ENCODE measurements at places on chromosomes 12 and 14.
A peak's percentile ranks its signal among the peaks of the same experiment; 100 is the strongest.

GRCh38 chr12:98758331-98758730, 113.2 kb downstream of the APAF1 start:
- DNase-seq: no peak

- peak; percentile 52 for DNase-seq
Observed at GRCh38 chr12:62123721-62124203, 136.4 kb upstream of the USP15 start.

DNA sequence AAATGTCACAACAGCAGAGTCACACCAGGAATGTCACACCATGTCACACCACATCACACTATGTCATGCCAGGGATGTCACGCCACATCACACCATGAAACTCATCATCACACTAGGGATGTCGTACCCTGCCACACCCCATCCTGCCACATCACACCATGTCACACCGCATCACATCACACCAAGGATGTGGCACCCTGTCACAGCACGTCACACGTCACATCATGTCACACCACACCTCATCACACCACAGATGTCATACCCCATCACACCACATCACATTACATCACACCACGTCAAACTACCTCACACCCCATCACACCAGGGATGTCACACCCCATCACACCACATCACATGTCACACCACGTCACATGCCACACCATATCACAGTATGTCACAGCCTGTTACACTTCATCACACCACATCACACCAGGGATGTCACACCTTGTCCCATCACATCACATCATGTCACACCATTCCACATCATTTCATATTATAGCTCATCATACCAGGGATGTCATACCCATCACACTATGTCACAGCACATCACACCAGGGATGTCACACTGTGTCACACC, 90.9 kb downstream of the TMEM121 start:
- no peak for DNase-seq

- no peak for DNase-seq
Observed at GRCh38 chr12:70948236-70948975, 27.9 kb upstream of the PTPRR start.

DNA sequence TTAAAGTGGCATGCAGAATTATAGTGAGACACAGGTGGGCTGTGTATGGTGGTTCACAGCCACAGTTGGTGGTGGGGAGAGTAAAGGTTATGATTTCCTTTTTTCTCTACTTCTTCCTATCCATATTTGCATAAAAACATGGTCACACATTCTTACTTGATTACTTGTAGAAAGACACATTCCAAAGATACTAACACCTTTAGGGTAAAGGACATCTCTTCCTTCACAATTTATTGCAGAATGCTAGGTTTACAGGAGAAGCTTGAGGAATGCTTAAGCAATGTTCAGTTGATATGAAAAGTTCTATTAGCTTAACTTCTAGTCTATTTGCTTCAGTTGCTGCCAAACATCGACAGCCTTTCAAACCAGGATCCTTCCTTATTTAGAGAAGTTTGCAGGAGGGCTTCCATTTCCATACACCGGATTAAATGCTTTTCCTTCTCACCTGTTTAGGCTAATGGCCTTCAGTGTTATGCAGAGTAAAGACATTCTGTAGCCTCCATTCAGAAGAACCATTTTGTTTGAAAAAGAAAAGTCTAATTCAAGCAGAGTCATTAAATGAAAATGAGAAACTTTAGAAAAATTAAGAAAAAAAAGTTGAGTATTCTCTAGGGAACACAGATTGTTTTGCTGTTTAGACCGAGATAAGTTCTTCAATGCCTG, 2.6 kb upstream of the PHC1 start:
- DNase-seq: no peak

DNA sequence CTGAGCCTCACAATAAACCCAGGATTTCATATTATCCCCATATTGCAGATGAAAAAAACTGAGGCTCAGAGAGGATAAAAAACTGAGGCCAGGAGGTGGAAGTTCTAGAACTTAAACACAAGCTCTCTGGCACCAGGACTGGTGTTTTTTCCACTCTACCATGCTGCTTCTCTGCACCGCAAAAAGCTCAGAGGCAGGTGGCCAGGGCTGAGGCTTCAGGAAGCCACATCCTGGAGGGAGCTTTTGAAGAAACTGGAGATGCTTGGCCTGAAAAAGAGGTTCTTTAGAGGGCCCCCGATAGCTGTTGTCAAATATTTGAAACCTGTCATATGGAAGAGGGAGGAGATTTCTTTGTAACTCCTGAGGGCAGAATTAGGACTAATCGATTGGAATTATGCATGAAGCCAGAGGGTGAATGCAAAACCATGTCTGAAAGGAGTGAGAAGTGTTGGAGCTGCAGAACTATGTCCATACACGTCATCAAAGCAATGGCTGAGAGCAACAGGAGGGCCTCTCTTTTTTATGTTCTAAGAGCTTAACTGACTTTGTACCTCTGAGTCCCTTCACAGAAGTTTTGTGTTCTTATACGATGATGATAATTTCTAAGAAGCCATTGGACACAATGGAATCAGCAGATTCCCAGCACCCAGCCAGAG, 448.6 kb downstream of the FUT8 start:
- DNase-seq: no peak

DNA sequence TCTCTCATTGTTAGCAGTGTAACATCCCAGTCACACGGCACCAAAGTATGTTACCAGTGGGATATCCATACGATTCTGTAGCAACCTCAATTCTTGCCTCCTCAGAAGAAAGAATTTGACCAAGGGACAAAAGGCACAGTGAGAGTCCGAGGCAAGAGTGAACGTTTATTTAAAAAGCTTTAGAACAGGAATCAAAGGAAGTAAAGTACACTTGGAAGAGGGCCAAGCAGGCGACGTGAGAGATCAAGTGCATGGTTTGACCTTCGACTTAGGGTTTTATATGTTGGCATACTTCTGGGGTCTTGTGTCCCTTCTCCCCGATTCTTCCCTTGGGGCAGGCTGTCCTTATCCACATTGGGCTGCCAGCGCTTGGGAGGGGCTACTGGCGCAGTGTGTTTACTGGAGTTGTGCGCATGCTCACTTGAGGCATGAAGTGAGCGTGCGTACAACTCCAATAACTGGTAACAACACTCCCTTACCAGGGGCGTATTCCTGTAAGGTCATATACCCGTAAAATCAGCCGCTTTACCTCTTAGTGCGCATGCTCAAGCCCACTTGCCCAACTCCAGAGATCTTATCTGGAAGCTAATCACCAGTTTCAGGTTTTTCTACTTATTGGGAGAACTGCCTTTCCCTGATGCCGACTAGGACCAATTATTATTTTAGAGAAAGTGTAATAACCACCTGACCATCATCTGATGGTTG, 71.7 kb downstream of the FAR2 start:
- DNase-seq: no peak

DNA sequence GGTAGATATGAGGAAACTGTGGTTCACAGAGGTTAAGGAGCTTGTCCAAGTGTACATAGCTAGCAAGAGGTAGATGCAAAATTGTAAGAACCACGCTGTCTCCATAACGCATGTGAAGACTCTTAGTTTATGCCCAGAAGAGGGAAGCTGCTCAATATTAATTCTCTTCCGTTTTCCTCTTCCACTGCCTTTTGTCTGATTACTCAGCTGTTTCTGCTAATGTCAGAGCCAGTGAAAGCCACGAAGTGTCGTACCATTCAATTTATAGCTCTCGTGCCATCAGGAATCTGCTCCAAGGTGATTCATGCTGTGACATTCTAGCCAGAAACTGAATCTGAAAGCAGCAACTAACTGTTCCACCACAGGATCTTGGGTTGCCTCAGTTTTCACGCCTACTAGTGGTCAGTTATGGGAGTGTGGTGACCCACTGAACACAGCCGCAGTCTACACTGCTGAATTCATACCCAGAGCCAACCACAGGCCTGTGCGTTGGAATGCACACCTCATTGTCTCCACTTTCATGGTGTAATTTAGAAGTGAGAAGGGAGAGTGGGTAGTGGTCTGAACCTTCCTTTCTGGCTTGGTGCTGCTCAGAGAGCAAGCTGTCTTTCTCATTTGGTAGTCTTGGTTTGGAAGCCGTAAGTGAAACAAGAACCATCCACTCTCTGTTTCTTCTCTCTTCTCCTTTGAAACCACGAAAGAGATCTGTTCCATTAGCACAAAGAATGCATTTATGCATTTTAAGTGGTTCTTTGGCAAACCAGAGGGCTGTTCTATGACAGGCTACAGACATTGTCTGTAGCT, 74.2 kb upstream of the NAP1L1 start:
- peak; percentile 19 for DNase-seq

DNA sequence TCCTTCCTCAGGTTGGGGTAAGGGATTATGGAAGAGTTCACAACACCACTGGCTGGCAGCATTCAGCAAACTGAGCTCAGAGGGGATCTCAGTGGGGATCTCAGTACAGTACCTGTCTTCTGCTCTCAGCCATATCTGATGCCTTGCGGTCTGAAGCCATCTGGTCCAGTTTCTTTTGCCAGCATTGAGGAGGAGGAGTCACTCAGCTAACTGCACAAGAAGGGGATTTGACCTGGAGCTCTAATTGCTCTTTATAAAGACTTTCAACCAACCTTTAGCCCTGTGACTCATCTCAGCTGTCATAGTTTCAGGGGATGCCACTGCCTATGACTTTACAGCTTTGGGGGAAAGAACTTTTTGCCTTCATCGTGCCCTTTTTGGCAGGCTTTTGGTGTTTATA, 44.9 kb downstream of the JKAMP start:
- no peak for DNase-seq

DNA sequence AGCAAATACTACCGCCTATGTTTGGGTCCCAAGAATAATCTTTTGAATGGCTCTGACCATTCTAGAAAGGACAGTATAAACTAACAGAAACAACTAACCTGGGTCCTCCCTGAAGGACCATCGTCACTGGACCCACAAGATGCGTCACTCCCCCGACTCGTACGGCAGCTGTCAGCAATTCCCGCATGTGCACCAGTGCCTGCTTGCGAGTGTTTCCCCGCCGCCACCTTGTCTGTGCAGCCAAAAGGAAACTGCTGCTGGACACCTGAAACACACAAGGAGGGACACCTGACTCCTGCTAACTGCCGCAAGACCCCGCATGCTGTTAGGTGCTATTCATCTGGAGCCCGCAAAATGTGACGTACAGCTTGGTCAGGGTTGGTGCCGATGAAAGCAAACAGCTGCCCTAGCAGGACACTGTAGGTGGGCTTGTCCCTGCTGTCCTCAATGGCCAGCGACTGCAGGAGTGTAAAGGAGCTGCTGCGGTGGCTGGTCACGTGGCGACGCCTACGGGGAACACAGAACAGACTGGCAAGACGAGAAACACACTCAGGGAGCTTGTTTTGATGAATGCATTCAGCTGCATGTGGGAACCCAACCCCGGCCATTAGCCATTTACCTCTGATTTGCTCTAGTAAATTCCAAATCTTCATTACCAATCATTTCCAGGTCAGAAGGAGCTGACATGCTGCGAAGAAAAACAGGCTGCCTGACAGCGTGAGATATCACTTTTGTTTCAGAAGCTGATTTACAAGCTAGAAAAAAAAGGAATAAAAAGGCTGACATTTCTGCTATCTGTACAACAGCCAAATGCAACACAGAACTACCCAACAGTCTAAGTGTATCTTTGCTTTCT, 118.1 kb downstream of the TRAFD1 start:
- no peak for DNase-seq

GRCh38 chr12:10940389-10940788, 1.3 kb upstream of the TAS2R14 start:
- DNase-seq: no peak

DNA sequence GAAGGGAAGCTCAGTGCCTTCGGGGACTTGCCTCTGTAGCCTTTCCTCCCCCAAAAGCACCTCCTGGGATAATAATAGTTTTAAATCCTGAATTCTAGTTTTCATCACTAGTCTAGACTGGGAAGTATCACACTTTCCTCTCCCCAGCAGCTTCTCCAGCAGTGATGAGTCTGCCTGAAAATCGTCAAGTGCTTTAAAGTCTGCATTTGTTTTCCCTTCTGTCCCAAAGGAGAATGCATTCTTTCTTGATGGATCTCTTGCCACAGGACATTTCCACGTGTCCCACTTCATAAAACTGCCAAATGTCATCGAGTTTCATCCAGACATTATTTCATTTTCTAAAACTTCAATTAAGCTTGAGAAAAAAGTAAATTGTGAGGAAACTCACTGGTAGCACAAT, 15.0 kb downstream of the CSRP2 start:
- no peak for DNase-seq

DNA sequence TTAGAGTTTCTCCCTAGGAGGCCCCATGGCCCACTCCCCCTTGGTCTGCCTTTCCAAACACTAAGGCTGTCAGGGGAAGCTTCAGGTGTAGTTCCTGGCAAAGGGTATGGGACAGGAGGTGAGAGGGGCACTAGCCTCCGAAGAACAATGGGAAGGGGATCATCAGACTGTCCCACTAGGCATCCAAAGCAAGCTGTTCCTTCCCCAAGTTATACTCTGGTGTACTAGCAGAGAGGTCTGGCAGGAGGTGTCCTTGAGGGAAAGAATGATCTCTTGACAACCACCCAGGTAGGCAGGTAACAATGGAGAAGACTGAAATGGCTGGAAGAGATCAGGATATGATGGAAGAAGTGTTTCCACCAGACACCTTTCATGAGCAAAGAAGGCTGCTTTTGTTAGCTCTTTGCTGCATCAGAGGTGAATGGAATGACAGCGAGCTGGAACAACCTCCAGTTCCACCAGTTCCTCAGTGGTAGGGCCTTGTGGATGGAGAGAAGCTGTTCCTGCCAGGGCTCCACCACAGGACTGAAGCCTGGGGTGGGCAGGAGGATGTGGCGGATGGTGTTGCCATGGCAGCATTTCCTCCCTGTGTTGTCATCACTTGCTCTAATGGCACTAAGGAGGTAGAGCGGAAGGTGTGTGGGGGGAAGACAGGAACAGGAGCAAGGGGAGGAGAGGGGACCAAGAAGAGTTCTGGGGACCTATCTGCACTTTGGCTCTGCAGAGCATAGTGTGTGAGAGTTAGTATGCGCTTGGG, 2.3 kb upstream of the AGAP2 start:
- DNase-seq: peak; percentile 62

- DNase-seq: no peak
Observed at GRCh38 chr12:58554522-58555157, 365.7 kb downstream of the LRIG3 start.

GRCh38 chr14:98958632-98959031, 313.4 kb downstream of the BCL11B start:
- no peak for DNase-seq

DNA sequence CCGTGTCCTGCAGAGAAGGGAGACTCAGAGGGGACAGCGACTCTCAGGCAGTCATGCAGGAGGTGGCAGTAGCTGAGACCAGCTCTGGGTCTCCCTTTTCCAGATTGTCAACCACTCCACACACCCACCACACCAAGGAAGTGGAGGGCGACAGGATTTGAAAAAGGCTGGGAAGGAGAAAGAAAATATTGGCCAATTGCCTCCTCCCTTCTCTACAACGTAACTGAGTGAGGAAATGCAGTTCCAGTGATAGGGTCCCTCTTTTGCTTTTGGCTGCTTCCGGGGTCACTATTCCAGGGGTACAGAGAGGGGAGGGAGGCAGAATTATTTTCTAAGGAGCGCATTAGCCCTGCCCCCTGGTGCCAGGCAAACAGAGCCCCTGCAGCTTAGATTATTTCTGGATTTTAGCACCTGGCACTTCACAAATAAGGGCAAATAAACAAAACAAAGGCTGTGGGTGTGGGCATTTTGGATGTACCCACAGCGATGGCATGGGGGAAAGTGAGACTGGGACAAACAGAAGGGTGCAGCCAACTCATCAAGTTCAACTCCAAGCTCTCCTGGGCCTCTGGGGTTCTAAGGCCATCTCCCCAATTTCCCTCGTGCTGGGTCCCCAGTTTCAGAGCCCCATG, 20.4 kb downstream of the ASB2 start:
- no peak for DNase-seq

GRCh38 chr12:2501464-2502191, 293.1 kb upstream of the FKBP4 start:
- DNase-seq: no peak

- DNase-seq: no peak
Observed at GRCh38 chr12:89825591-89826449, 117.2 kb upstream of the ATP2B1 start.
